ENCODE measurements at places on chromosomes 12 and 14.

GRCh38 chr12:111227476-111228420 is 141.1 kb downstream of the PHETA1 start:
- DNase-seq, result no peak

- DNase-seq, result no peak
These were observed 27.4 kb downstream of the NELL2 start for GRCh38 chr12:44848703-44849085.

DNA sequence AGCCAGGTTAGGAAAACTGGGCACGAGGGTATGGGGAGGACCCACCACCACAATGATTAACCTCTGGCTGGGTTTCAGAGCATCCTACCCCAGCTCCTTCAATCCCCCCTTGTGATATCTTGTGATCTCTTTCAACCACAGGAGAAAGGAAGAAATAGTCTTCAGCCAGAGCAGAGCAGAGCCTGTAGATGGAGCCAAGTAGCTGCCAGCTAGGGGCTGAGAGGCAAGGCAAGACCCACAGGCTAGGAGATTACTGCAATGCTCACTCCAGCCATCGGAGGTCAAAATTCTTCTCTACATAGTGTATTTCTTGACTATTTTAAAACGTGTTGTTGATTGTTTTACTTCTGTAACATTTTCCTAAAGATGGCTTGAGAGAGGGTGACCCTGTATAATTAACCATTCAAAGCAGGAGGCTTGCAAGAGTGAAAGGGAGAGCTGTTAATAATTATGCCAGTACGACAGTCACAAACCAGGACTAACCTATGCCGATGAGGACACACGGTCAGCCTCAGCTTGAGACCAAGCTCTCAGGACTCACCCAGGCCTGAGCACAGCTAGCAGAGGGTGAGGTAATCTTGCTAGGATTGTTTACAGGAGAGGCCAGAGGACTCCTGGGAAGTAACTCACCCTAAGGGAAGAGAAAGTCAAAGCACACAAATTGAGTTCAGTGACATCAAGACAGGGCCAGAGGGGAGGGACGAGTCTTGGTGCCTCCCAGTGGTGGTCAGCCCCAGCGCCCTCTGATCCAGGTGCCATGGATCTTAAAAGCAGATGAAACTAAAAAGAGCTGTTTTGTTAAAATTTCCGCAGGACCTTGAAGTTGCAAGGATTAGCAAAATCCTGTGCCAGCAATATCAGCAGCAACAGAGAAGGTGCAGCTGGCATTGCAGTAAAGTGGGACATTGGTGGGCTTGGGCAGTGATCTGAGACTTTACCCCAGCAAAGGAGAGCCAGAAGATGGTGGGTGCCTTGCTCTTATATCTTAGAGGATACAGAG is 29.8 kb upstream of the CDKN3 start:
- DNase-seq, result peak; percentile 76

DNA sequence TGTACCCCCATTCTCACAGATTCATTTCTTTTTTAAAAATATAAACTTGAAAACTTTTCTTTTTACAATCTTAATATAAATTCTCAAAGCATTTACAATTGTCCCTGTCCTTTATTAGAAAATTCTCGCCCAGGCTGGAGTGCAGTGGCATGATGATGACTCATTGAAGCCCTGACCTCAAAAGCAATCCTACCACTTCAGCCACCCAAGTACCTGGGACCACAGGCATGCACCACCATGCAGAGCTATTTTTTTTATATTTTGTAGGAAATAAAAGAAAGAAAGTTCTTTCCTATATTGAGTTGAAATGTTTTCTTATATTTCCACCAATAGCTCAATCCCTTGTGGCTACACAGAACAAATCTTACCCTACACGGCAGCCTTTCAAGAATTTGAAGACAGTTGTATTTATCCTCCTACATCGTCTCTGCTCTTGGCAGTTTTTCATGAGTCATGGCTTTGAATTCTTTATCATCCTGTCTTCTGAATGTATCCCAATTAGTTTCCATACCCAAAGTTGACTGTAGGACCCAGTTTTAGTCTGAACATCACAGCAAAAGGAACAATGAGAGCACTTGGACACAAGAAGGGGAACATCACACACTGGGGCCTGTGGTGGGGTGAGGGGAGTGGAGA is 52.4 kb downstream of the SYT1 start:
- DNase-seq, result no peak

GRCh38 chr12:50488801-50489200 is 16.0 kb upstream of the DIP2B start:
- DNase-seq, result no peak

GRCh38 chr12:9827209-9827888 is at the start of gene KLRF1:
Gene KLRF1, plus strand, starts transcription at chr12:9827481. Its CDS starts 64 bp downstream, at chr12:9827545.
- no peak for DNase-seq

GRCh38 chr12:25186788-25187402 is 8.1 kb downstream of the DNAI7 start:
- no peak for DNase-seq

- no peak for DNase-seq
These were observed 120.9 kb upstream of the LMO3 start for GRCh38 chr12:16726879-16727278.

DNA sequence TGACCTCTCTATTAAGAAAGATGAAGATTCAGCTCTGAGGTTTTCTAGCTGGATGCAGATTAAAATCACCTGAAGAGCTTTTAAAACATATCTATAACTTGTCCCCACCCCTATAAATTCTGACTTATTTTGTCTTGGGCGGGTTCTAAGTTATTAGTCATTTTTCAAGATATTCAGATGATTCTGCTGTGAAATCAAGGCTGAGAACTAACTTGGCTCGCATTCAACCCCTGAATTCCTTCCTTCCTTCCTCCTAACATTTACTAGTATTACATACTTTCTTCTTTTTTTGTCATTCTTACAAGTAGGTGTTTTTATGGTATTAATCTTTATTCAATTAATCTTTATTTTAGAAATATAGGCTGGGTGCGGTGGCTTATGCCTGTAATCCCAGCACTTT is 55.4 kb downstream of the SSPN start:
- no peak for DNase-seq

DNA sequence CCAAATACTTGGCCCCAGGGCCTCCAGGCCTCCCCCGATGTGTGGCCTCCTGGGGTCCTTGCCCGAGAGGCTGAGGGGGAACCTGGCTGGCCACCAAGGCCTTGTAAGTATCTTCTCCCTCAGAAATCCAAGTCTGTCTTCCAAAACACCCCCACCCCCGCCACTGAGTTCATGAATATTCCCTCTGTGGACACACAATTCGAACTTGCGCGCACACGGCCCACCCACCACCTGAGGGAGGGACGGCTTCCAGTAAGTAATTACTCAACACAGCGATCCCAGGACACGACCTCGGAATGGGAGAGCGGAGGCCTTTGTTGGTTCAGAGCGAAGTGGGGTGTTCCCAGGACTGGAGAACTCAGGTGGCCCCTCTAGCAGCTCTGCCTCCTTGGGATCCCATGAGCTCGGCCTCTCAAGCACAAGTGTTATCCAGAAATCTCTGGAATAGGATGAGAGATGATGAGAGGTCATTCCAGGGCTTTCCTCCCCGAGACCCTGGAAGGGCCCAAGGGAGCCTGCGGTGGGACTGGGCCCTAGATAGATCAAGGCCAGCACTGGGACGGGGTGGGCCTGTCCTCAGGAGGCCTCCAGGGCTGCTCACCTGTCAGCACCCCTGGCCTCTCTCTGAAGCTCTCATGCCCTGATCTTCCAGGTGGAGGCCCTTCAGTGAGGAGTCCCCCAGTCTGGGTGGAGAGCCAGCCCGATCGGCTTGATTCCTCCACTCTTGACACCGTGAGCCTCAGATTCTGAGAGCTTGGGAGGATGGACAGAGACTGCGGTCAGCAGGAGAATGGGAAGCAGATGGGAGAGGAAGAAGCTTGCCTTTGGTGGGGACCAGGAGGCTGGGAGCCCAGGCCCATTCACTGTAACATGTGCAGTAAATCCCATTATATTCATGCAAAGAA is 219.0 kb upstream of the RTL1 start:
- DNase-seq, result no peak

- DNase-seq, result no peak
These were observed 189.3 kb downstream of the DACT1 start for GRCh38 chr14:58826845-58827686.

GRCh38 chr12:80766897-80767296 is 50.2 kb downstream of the MYF5 start:
- no peak for DNase-seq

GRCh38 chr14:70139384-70139783 is 49.4 kb downstream of the SLC8A3 start:
- no peak for DNase-seq

GRCh38 chr14:91354979-91355685 is 62.5 kb downstream of the CCDC88C start:
- no peak for DNase-seq

- no peak for DNase-seq
These were observed 7.8 kb downstream of the NIN start for GRCh38 chr14:50823051-50823761.

GRCh38 chr14:30854492-30854891 is 19.9 kb upstream of the COCH start:
- no peak for DNase-seq

DNA sequence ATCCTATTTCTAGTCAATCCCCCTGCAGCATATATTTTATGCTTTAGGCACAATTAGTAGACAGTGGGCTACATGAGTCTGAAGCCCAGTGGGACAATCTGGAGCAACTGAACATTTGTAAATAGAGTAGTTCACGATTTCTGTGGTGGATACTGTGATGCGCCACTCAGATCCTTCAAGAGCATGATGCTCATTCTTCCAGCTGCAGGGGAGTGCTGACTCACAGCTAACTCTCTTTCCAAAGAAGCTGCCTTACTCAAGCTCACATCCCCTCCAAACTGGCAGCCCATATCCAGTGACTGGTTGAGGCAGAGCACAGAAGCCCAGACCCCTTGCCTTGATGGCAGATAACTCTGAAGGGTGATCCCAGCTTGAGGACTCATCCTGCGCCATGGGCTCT is 224.2 kb upstream of the EEA1 start:
- no peak for DNase-seq

DNA sequence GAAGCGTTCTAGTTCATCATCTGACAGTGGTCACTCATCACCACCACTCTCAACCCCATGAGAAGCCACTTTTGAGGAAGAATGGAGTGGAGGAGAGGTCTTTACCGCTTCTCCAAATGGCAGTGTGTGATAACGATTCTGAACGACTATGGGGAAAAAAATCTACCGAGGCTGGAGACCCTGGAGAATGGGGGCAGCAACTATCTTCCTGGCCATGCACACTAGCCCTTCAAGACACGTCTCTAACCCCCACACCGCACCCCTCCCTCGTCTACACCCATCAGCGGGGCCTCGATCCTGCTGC is 365 bp downstream of the ING4 start:
- no peak for DNase-seq

DNA sequence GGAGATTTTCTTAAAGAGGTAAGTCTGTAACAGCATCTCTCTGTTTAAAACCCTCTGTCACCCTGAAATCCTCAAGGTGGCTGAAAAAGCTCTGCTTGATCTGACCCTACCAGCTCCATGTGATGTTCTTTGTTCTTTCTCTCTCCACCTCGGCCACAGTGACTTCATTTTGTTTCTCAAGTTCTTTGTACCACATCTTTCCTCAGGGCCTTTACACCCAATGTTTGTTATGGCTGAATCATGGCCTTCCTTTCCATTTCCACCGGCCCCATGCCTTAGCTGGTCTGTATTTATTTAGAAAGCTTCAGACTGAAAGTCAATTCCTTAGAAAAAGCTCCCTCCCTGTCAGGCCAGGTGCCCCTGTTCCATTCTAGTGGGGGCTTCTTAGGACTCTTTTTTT is 431.2 kb downstream of the NAV3 start:
- no peak for DNase-seq

- no peak for DNase-seq
These were observed 83.6 kb downstream of the SPRING1 start for GRCh38 chr12:116654226-116654743.

DNA sequence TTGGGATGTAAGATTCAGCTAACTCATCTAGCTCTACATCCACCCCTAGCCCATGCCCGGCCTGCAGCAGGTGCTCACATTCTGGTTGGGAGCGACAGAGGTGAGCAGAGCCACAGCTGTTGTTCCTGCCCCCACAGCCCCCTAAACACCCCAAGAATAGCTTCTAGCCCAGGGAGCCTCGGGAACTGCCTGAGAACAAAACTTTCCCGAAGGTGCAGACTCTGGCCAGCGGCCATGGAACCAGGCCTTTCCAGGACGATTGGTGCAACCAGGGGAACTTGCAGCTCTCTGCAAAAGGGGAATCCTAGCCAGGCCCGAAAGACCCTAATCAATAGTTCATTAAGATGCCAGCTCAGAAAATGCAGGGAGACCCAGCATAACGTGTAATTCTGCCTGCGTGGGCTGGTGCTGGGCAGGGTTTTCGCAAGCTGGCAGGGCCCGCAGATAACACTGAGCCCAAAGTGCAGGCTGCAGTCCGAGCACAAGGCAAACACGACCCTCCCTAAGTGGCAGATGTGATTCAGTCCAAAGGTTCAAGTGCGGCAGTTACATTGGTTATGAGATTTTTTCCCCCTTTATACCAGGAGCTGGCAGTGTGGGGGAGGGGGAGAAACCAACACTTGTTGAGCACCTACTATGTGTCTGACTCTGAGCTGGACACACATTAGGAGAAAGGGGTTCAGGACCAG is 122.5 kb upstream of the MAP1LC3B2 start:
- no peak for DNase-seq

DNA sequence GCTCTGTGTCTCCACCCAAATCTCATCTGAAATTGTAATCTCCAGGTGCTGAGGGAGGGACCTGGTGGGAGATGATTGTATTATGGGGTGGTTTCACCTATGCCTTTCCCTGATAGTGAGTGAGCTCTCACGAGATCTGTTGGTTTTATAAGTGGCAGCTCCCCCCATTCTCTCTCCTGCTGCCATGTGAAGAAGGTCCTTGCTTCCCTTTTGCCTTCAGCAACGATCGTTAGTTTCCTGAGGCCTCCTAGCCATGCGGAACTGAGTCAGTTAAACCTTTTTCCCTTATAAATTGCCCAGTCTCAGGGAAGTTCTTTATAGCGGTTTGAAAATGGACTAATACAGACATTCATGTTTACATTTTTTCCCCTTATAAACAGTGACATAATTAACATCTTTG is 36.1 kb downstream of the PELI2 start:
- peak; percentile 48 for DNase-seq

GRCh38 chr12:110908377-110909152 is 11.8 kb downstream of the MYL2 start:
- no peak for DNase-seq

- no peak for DNase-seq
These were observed 1037.8 kb downstream of the BCL11B start for GRCh38 chr14:98234208-98234607.

GRCh38 chr14:54782751-54783659 is 119.6 kb downstream of the GCH1 start:
- DNase-seq, result no peak

- peak; percentile 97 for DNase-seq
These were observed 33.9 kb upstream of the RASSF8 start for GRCh38 chr12:25924491-25925001.

DNA sequence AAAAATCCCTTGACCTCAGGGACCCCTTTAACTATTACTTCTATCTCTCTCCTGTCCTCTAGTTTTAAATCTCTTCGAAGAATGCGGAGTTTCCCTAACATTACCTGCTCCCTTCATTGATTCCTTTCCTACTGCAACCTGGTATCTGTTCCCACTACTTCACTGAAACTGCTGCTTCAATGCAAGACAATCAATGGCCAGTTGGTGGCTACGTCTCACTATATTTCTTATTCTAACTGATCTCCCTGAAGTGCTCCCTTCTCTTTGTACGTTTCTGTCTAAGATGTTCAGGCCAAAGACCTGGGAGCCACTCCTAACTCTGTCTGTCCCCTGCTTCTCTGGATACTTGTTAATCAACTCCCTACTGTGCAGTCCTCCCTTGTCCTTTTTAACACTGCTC is 10.3 kb upstream of the KCNA1 start:
- no peak for DNase-seq
